ENCODE measurements at places on chromosomes 11 and 22.

- no peak for DNase-seq
Observed at GRCh38 chr11:13000721-13001120, 8.4 kb upstream of the RASSF10 start.

DNA sequence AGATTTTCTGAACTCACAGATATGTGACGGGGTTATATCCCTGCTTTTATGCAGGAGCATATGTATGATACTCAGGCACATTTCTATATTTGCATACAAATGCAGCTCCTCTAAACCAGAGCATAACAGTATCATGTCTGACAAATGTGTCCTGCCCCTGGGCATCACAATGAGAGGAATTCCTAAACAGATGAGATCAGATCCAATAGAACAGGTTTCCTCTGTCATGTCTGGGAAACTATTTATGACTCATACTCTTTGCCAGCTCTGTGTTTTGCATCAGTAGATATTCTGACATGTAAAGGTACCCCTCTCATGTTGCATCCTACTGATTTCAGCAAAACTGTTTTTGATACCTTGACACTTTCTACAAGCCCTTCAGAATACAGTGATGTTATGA is 29.4 kb downstream of the SYT9 start:
- no peak for DNase-seq

DNA sequence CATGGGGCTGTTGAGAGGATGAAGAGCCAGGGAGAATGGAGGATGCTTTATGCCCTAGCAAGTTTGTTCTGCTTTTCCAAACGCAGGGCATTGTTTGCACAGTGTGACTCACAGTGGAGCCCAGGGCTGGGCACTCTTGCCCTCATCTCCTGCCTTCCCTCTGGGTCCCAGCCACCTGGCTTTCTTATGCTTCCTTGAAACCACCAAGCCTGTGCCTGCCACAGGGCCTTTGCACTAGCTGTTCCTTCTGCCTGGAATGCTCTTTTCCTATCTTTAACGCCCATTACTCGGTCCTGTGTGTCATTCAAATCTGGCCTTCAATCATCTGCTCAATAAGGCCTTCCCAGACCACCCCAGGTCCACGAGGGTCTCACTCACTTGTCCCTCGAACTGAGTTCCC is 46.9 kb upstream of the RFPL3 start:
- no peak for DNase-seq

DNA sequence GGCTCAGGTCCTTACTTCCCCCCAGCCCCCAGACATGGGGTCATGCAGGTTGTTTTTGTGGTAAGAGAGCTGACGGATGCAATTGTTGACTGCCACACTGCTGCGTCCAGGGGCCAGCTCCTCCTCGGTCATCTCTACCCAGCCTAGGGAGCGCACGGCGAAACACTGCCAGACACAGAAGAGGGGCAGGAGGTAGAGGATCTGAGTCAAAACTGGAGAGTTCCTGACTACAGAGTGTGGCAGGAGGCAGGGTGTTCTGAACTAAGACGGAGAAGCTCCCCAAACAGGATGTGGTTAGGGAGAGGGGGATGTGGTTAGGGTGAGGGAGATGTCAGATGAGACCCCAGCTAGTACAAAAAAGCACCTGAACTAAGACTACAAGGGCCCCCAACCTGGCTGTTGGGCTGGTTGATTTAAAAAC is 12.3 kb downstream of the SMPD1 start:
- no peak for DNase-seq

DNA sequence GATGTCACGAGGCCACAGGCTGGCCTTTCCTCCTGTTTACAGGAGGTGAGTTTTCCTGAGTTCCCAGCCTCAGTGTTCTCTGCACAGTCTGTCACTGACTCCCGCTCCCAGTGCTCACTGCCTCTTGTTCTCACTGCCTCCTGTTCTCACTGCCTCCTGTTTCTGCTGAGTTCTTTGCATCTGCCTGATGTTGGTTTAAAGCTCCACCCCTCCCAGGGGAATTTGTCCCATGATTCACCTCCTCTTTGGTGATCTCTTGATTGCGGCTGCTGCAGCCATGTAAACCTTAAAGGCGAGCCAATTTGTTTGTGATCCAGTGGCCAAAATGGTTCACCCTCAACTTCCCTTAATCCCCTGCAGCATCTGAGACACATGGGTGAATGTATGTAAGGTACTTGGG is 6.0 kb upstream of the TUBA8 start:
- no peak for DNase-seq

GRCh38 chr11:122893131-122893530 is 10.6 kb downstream of the JHY start:
- peak; percentile 42 for DNase-seq

- DNase-seq = no peak
Observed at GRCh38 chr22:44825310-44826150, 73.2 kb downstream of the ARHGAP8 start.

DNA sequence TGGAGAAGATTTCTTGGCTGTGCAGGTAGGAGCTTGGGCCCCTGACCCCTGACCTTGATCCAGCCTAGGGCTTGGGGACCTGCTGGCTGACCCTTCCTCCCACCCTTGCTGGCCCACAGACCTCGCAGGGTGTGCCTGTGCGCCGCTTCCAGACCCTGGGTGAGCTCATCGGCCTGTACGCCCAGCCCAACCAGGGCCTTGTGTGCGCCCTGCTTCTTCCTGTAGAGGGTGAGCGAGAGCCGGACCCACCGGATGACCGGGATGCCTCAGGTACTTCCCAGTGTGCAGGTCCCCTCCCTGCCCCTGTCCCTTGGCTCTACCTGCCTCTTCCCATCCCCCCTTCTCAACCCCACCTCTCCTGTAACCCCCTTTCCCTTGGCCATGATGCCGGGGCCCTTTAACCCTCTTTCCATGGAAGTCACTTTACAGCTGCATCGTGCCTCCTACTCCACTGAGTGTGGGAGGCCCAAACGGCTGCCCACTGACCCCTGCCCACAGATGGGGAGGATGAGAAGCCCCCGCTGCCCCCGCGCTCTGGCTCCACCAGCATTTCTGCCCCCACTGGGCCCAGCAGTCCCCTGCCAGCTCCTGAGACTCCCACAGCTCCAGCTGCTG is 3.8 kb downstream of the INPPL1 start:
- no peak for DNase-seq

DNA sequence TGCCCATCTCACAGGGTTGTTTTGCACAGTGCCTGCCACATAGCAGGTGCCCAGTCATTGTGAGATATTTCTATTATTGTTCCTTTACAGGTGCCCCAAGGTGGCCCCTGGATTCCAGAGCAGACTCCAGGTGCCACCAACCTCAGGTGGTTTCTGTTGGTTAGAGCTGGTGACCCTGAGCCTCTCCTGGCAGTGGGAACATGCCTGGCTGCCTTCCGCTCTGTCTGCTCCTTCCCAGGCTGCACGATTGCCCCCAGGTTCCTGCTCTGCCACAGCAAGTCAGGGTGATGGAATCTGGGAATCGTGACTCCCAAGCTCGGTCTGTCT is 12.6 kb upstream of the OMP start:
- no peak for DNase-seq

DNA sequence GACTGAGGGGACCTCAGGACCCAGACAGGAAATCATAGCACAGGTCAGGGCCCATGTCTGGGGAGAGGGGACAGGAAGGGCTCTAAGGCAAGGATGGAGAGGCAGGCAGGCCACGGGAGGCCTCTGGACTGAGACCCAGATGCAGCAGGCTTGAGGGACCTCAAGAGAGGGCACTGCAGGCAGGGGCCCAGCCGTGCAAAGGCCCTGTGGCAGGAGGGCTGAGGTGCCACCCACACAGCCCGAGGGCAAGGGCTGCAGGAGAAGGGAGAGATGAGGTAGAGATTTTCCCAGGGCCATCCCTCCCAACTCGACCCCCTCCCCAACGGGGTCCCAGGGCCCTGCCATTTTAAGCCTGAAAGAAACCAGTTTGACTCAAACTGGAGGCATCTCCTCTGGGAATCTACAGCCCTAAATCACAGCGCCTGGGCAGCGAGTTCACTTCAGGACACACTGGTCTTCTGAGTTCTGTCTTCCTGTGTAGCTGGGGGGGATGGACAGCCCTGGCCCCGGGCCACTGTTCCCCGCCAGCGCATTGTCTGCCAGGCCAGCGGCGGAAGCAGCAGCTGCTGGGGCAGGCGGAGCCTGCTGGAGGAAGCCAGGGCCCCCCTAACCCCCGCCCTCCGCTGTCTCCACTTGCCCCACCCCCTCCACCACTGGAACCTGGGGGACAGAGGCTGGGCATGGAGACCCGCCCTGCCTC is 20.3 kb upstream of the WNT7B start:
- peak; percentile 95 for DNase-seq

DNA sequence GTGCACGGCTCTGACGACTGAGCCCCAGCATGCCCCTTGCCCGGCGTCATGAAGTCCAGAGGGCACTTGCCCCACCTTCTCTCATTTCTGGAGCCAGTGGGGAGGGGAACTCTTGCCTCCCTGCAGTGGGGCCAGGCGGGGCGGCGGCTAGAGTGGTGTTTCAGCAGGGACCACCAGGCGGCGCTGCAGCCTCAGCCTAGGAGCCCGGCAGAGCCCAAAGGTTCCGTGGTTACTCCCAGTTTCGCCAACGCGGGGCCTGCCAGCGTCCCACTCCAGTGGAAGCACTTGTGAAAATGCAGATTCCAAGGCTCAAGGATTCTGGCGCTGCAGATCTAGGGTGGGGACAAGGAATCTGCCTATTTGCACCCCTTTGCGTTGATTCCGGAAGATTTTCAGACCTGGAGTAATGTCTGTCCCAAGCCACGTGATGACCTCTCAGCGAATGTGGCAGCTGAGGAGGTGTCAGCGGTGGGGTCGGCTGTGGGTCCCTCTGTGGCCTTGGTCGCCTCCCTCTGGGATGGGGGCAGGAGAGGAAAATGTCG is 55.7 kb downstream of the CD82 start:
- DNase-seq = peak; percentile 67

DNA sequence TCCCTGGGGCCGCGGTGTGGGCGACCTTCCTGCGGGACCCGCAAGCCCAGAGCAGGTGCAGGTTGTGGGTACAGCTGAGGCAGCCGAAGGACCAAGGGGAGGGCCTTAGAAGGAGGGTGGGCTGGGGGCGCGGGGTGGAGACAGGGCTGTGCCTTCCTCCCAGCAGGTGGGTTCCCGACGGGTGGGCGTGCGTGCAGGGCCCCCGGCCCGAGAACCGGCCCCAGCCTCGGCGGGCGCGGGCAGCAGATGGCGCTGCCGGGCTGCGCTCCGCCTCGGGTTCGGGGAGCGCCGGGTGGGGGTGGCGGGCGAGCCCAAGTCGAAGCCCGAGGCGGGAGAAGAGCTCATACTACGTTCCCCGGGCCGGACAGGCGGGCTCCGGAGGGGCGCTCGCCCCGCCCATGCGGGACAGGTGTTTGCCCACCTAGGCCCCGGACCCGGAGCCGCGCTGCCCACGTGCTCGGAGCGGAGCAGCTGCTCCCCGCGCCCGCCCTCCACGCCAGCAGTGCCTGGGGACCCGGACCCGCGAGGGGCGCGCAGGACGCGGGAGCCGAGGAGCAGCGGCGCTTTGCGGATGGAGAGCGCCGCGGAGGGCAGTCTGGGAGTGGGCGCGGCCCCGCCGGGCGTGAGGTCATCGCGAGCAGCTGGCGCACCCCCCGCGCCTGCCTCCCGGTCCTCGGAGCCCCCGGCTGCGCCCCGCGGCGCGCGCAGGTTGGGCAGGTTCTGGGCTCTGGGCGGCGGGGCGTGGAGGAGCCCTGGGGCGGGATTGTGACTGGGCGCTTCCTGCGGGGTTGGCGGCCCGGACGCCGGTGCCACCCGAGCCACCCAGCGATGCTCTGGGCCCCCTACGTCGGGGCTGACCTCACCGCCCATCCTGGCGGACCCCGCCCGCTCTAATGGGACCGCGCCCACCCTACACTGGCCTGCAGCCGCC is 25.3 kb downstream of the DUSP8 start:
- DNase-seq = peak; percentile 36

- no peak for DNase-seq
Observed at GRCh38 chr22:48900327-48900597, 927.4 kb downstream of the BRD1 start.

DNA sequence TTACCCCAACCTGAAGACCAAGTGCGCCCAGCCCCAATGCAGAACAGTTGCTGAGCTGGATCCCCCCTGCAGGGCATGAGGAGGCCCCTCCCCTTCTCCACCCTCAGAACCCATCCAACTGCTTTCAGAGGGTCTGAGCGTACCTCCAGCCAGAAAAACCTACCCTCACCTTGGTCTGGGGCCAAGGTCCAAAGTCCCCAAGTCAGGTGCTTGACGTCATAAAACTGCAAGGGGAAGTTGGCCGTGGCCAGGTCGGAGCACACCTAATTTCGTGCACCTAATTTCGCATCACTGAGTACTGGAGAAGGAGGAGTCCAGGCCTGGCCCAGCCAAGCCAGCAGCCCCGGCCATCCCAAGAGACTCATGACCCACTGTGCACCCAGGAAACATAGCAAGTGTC is 289.8 kb downstream of the CTTN start:
- DNase-seq = no peak

- no peak for DNase-seq
Observed at GRCh38 chr11:88507771-88508417, 170.4 kb upstream of the CTSC start.

DNA sequence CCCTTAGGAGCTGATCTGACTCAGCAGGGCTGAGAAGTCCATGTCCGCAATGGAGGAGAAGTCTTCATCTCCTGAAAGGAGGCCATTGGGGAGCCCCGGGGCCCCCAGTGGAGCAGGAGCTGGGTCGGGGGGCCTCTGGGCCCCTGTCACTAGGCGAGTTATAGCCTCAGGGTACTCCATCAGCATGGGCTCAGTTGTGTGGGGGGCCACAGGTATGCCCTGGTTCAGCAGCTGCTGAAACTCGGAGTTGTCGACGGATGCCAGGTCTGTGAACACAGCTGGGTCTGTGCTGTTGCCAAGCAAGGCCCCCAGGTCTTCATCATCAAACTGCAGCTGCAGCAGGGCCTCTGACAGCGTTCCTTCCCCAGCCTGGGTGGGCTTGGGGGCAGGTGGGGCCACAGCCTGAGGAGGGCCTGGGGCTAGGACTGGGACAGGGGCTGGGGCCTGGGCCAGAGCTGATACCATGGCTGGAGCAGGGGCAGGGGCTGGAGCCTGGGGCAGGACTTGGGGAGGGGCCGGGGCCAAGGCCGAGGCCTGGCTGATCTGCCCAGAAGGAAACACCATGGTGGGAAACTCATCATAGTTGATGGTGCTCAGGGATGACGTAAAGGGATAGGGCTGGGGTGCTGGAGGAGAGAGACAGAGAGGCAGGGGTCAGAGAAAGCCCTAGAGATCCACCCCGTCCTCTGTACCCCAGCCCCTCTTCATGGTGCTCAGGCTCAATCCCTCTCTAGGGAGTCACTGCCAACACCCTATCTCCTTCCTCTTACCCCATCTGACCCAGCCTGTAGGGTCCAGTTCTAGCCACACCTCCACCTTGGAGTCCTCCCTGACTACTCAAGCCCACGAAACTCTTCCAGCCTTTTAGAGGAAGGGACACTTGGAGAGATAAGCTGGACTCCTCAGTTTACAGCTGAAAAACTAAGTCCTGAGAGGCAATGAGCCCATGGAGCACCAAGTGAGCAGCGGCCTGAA is 8.1 kb downstream of the RELA start:
- DNase-seq = no peak

- no peak for DNase-seq
Observed at GRCh38 chr11:11004069-11004468, 146.2 kb upstream of the ZBED5 start.

DNA sequence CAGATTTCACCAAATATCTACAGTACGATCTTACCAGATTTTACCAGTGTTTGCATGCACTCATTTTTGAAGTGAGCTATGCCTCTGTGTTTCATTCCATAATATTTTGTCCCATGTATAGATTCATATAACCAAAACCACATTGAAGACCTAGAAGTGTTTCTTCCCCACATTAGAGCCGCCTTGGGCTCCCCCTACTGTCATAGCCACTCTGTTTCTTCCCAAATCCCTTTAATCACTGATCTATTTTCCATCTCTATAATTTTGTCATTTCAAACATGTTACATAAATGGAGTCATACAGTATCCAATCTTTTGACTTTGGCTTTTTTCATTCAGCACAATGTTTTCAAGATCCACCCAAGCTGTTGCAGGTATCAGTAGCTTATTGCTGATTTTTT is 12.7 kb downstream of the MRGPRX3 start:
- DNase-seq = no peak

All from suppressor macrophage (primary cell).